GM13977 (cell line): ENCODE measurements at places on chromosomes 1 and 21.

- no peak for DNase-seq
Observed at GRCh38 chr1:171263901-171264300, 15.6 kb downstream of the FMO1 start.

- DNase-seq = no peak
Observed at GRCh38 chr1:38246955-38247952, 200.7 kb upstream of the POU3F1 start.

DNA sequence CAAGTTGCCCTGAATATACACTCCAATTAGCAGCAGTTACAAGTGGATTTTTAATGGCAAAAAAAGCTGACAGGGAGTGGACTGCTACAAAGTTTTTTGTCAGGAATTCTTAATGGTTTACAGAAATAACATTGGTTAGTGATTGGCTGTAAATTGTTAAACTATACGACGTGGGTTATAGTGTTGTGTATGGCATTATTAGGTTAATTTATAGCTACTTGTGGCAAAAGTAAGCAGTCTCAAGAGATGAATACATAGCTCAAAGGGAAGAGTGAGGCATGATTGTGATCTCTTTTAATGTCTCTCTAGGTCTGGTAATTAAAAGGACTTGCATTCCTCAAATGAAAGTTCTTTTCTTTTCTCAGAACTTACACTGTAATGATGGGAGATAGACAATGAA, 75.8 kb upstream of the CD1D start:
- no peak for DNase-seq

- peak; percentile 88 for DNase-seq
Observed at GRCh38 chr21:46661211-46661625, 25.7 kb downstream of the PRMT2 start.

GRCh38 chr1:245575710-245576109, 420.9 kb downstream of the KIF26B start:
- DNase-seq = no peak

DNA sequence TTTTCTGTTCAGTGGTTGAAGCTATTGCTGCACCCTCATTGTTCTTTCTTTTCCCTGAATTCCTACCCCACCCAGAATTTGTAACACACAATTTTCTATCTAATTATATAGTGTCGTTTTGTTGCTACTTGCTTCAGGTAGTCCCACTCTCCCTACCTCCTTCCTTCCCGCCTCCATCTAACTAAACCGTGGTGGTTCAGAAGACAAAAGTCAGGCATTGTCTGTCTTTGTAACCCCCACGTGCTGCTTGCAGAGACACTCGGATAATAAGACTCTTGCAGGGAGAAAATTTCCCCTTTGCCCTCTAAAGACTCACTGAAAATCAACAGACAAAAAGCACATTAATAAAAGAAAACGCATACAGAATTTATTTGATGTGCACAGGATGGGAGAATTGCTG, 46.2 kb upstream of the BTG3 start:
- DNase-seq = no peak

DNA sequence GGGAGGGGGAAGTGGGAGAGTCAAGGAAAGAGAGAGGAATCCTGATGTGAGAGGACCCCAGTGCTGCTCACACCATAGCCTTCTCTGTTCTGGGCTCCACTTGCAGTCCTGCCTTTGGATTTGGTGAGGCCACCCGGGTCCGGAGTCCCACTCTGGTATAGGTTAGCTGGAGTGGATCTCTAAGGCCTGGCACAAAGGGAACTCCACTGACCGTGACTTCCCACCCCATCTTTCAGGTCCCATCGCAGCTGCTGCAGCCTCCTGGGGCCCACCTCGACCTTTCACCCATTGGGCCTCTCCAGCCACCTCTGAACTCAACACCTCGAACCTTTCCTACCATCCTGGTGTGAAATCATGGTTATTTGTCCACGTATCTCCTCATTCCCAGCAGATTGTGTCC, 324.4 kb downstream of the MATN1 start:
- DNase-seq = no peak

DNA sequence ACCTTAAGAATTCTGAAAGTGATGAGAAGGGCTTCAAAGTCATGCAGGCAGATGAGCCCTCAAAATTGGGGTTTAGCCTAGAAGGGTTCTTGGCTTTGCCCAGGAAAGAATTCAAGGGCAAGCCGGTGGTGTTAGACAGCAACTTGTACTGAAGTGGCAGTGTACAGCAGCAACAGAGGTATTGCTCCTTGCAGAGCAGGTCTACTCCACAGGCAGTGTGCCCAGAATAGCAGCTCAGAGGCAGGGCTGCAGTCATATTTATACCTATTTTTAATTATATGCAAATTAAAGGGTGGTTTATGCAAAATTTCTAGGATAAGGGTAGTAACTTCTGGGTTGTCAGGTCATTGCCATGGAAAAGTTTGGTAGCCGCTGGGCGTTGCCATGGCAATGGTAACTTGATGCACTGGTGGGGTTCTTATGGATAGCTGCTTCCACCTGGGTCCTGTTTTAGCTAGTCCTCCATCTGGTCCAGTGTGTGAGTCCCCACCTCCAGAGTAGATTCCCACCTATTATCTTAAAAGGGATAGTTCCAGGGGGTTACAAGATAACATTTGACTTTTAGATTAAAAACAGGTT, 57.9 kb upstream of the CR2 start:
- no peak for DNase-seq

DNA sequence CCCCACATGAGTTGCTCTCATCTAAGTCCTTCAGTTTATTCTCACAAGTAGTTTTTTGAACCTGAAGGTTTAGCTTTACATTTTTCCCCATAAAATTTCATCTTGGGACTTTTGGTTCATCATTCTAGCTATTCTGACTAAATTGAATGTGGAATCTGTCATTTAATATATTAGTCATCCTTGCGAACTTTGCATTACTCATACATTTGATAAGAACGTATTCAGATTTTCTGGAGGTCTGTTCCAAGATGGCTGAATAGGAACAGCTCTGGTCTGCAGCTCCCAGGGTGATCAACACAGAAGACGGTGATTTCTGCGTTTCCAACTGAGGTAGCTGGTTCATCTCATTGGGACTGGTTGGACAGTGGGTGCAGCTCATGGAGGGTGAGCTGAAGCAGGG, 59.8 kb upstream of the CSF1 start:
- no peak for DNase-seq

- DNase-seq = no peak
Observed at GRCh38 chr21:38171723-38172344, 85.0 kb upstream of the KCNJ15 start.

- no peak for DNase-seq
Observed at GRCh38 chr1:72000809-72001208, 281.5 kb downstream of the NEGR1 start.

GRCh38 chr1:71533950-71534349, 453.1 kb upstream of the ZRANB2 start:
- no peak for DNase-seq

DNA sequence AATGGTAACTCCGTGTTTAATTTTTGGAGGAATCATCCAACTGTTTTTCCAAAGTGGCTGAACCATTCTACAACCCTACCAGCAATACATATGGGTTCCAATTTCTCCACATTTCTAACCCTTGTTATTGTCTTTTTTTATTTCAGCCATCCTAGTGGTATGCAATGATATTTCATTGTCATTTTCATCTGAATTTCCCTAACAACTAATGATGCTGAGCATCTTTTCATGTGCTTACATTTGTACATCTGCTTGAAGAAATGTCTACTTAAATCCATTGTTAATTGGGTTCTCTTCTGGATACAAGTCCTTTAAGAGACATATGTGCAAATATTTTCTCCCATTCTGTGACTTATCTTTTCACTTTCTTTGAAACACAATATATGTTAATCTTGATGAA, 43.3 kb downstream of the EPRS1 start:
- DNase-seq = no peak
